Activated T-cell treated with anti-CD3 and anti-CD28 coated beads for 4 hours (primary cell): ENCODE measurements at places on chromosomes 2 and 18.

- DNase-seq: no peak
Measured at GRCh38 chr2:1488851-1489250, 75.6 kb downstream of the TPO start.

- no peak for DNase-seq
Measured at GRCh38 chr18:2715990-2716389, 60.5 kb downstream of the SMCHD1 start.

GRCh38 chr2:127149384-127149783, 42.4 kb upstream of the BIN1 start:
- DNase-seq: no peak

- DNase-seq: no peak
Measured at GRCh38 chr2:74399785-74400184, 19.7 kb upstream of the DCTN1 start.

- no peak for DNase-seq
Measured at GRCh38 chr2:75326645-75327044, 127.3 kb upstream of the TACR1 start.

- no peak for DNase-seq
Measured at GRCh38 chr2:234257859-234258561, 207.5 kb downstream of the SPP2 start.

- peak; percentile 62 for DNase-seq
Measured at GRCh38 chr2:74919827-74920226, 38.6 kb upstream of the POLE4 start.
